CD4-positive, alpha-beta T cell (primary cell): ENCODE measurements at places on chromosomes 12 and 14.
A peak's percentile ranks its signal among the peaks of the same experiment; 100 is the strongest.

- DNase-seq: no peak
Observed at GRCh38 chr12:11178250-11178649, 7.3 kb downstream of the SMIM10L1 start.

GRCh38 chr12:22082190-22082701 lies 36.2 kb downstream of the CMAS start:
- DNase-seq: no peak

DNA sequence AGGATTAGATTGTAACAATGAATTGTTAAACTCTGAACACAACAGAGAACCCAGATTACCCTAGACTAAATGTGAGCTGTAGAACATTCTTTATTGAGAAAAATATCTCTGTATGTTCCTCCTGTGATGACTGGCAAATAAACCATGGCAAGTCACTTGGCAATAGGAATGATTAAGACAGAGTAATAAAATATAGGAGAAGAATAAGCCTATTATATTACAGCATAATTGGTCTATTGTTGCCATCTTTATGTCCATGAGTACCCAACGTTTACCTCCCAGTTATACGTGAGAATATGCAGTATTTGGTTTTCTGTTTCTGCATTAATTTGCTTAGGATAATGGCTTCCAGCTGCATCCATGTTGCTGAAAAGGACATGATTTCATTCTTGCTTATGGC lies 211.2 kb upstream of the AVPR1A start:
- no peak for DNase-seq

GRCh38 chr14:64958201-64958600 lies 13.9 kb downstream of the RAB15 start:
- DNase-seq: no peak

GRCh38 chr12:107552263-107552662 lies 133.3 kb upstream of the PWP1 start:
- no peak for DNase-seq

- DNase-seq: no peak
Observed at GRCh38 chr12:131230340-131231031, 276.8 kb downstream of the ADGRD1 start.

- no peak for DNase-seq
Observed at GRCh38 chr12:52014567-52015530, 8.1 kb downstream of the TAMALIN start.

DNA sequence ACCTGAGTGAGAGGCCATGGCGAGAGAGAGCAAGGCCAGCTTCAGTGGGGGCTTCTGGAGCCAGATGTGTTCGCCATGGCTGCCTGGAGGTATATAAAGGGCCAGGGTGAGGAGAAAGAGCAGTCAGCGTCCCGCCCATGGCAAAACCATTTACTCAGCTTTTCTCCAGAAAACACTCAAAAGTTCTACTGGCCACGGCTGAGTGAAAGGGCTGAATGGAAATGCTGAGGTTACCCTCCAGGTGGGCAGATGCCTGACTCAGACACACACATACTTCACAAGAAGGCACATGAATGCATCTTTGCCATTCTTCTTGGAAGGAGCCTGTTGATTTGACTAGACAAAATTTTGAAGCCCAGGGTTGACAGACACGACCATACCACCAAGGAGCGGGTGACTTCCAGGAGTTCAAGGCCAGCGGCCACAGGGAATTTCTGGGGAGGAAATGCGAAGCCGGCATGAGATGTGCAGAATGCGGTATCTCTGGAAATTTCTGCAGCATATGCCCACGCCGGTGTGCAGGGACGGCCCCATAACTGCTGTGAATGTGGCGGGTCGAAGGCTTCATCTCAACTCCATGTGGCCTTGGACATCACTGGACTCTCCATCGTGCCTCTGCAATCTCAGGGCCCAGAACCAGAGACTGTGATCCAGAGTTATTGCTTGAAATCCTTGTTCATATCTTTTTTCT lies at the start of gene IL31:
IL31 (minus strand) TSS at position 67 of the 691 bp plus-strand sequence; CDS start at position 18, 49 bp downstream.
- DNase-seq: no peak

DNA sequence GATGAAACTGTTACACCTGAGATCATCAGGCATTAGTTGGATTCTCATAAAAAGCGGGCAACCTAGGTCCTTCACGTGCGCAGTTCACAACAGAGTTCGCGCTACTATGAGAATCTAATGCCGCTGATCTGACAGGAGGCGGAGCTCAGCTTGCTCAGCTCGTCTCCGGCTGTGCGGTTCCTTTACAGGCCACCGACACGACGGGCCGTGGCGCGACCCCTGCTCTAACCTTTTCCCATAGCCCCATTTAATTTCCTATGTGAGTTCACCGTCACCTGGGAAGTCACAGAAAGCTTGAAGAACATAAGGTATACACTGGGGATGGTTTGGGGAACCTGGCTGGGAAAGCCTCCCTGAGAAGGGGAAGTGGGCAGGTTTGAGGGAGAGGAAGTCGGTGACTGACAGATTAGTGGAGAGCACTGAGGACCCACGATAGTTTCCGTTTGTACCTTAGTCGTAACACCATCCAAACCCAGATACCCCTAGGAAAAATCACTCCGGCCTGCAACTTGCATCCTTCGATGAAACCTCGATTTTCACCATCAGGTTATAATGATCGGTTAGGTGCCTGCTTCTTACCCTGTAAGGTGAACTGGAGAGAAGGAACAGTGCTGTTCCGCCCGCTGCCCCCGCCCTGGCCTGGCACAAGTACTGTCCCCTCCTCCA lies 2.8 kb upstream of the AAAS start:
- peak; percentile 49 for DNase-seq

DNA sequence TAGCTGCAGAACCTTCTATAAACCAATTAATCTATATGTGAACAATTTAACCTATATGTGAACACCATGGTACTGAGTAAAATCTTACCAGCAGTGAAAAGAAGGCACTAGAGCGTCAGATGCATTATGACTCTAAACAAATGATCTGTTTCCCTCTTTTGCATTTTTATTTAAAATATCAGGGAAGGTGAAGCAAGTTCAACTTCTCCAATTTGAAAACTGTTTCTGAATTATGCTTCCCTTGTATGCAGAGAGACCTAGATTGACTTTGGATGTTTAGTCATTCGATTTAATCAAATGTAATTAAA lies 80.9 kb downstream of the DAD1 start:
- DNase-seq: no peak

DNA sequence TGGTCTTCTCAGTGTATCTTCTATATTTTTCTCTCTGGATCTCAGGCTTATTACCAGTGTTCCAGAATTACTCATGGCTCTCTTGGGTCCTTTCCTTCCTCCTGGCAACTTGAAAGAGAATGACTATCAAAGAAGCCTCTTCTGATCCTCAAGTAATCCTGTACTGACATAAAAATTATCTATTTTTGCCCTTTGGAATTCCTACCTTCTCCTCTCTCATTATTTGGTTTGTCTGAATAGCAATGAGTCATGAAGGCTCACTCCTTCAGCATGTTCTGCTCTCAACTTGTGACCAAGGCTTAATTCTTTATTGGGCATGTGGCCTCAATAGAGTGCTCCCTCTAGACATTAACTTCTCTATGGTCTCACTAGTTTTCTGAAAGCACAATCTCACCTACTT lies 553.6 kb upstream of the ATP2B1 start:
- no peak for DNase-seq

DNA sequence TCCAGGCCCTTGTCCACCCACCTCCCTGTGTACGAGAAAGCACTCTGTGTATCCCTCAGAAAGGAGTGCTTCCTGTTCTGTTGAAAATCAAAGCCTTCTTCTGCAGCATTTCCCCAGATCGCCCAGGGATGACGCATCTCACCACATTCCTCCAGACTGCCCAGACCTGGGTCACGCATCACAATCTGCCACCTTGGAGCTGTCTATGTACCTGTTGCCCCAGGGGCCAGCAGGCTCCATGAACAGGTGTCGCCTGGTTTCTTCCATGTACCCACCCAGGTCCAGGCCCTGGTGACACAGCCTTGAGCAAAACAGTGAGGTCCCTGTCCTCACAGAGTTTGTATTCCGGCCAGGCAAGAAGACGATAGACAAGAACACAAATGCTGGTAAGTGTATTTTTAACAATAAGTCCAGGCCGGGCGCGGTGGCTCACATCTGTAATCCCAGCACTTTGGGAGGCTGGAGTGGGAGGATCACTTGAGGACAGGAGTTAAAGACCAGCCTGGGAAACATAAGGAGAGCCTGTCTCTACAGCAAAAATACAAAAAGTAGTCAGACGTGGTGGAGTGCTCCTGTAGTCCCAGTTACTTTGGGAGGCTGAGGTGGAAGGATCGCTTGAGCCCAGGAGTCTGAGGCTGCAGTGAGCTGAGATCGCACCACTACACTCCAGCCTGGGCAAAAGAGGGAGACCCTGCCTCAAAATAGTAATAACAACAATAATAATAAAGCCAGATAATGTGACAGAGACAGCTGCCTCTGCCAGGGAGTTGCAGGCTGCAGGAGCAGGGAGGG lies 6.8 kb upstream of the PPP1R13B start:
- DNase-seq: no peak

DNA sequence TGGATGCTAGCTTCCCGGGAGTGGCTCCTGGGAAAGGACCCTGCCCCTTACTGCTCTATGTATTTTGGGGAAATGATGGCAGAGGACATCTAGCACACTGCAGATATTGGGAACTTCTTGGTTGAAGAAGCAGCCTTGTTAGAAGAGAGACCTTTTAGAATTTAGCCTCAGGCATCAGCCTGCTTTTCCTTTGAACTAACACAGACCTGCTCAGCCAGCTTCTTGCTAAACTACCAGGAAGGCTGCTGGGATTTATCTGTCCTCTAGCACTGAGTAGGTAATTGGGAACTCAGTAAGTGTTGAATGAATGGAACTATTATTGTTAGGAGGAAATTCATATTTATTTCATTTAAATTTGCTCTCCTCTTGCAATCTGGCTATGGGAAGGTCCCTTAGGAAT lies 77.3 kb downstream of the DRAM1 start:
- DNase-seq: no peak

DNA sequence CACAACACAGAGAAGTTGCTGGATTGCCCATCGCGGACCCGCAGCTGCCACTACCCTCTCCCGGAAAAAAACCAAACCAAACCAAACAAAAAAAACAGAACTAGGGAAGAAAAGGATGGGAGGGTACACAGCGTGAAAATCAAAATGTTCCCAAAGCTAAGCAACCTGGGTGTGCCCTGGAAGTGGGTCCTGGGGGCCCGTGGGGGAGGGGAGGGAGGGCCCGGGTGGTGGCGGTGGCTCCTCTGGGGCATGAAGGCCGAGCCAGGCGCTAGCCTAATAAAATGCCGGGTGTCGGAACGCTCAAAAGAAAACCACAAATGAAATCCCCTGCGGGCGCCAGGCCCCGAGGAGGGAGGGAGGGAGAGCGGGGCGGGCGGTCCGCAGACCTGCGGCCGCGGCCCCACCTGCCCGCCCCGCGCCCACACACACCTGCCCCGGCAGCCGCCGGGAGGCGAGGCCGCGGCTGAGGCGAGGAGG lies 787 bp downstream of the HECTD4 start:
- DNase-seq: peak; percentile 17

GRCh38 chr14:68822132-68822651 lies 29.3 kb upstream of the ZFP36L1 start:
- no peak for DNase-seq

- DNase-seq: no peak
Observed at GRCh38 chr12:105814283-105814682, 324.5 kb downstream of the NUAK1 start.

- DNase-seq: no peak
Observed at GRCh38 chr14:58978343-58978742, 210.1 kb upstream of the DAAM1 start.

- no peak for DNase-seq
Observed at GRCh38 chr12:25200703-25201102, 5.7 kb downstream of the ETFRF1 start.

- DNase-seq: no peak
Observed at GRCh38 chr14:103149351-103150237, 26.3 kb downstream of the TNFAIP2 start.

- no peak for DNase-seq
Observed at GRCh38 chr12:106140223-106140986, 1.7 kb upstream of the NUAK1 start.

- no peak for DNase-seq
Observed at GRCh38 chr14:89856871-89857345, 97.6 kb downstream of the EFCAB11 start.

DNA sequence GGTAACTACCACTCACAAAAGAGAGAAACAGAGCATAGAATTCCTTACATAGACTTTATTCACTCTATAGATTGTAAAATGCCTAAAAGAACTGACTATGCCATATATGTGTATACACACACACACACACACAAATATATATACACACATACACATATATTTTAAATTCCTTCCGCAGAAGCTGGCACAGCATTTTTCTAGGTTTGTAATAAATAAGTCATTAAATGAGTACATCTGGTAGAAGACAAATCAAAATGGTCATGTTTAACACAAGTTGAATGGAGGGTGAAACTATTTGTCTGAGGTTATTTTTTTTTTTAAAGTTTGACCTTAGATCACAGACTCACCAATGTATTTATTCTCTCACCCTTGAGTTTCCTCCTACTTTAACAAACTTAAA lies 58.2 kb downstream of the CCER1 start:
- no peak for DNase-seq

- no peak for DNase-seq
Observed at GRCh38 chr12:70798016-70798783, 122.3 kb downstream of the PTPRR start.

DNA sequence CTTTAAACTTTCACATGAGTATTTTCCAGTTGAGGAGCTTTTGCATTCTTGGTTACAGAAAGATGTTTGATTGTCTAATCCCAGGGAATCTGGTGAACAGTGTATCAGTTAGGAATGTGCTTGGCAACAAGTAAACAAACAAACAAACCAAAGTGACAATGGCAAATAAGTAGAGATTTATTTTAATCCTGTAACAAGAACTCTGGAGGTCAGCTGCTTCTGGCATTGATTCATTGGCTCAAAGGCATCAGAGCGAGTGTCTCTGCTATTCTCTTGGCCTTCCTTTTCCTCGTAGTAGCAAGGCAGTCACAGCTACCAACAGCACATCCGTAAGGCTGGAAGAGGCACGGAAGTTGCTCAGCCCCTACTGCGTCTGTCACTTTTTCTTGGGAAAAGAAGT lies 37.2 kb downstream of the CRADD start:
- no peak for DNase-seq

DNA sequence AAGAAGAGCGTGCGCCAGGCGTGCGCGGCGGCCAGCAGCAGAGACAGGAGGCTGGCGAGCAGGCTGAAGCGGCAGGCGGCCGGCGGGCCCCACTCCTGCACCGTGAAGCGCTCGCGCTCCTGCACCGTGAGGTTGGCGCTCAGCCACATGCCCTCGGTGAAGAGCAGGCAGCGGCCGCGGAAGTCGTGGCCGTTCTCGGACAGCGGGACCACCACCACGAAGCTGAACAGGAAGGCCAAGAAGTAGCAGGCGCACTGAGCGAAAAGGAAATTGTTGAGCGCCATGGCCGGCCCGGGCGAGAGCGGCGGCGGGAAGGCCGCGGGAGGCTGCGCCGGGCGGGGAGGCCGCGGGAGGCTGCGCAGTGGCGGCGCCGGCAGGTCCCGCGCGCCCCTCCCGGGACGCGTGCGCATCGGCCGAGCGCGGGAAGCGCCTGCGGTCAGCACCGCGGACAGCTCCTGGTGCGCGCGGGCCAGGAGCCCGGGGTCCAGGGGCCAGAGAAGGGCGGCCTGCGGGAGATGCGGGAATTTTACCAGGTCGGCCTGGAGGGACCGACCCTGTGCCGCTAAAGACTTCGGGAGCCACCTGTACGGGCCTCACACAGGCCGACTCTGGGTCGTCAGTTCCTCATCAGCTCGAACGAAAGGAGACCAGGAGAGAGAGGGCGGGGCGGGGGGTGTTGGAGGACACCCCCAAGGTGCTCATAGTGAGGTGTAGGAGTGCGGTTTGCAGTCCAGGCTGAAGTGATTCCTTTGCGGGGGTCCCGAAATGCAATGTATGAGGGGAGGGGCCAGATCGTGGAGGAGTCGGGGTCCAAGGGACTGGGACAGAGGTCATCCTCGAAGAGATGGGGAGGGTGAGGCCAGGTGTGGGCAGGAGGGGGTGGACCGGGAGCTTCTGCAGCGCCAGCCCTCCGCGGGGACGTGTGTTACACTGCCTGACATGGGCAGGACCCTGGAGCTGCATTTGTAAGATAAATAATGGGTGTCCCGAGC lies at the start of gene TMEM179:
TMEM179 (minus strand) TSS at position 315 of the 992 bp plus-strand sequence; CDS start at position 284, 31 bp downstream.
- DNase-seq: no peak
